ENCODE measurements at places on chromosomes 3 and 15.
A peak's percentile ranks its signal among the peaks of the same experiment; 100 is the strongest.

- DNase-seq, result no peak
Measured at GRCh38 chr15:69782809-69783208, 314.9 kb downstream of the TLE3 start.

GRCh38 chr3:17151598-17152373, 267.0 kb downstream of the PLCL2 start:
- peak; percentile 78 for DNase-seq

DNA sequence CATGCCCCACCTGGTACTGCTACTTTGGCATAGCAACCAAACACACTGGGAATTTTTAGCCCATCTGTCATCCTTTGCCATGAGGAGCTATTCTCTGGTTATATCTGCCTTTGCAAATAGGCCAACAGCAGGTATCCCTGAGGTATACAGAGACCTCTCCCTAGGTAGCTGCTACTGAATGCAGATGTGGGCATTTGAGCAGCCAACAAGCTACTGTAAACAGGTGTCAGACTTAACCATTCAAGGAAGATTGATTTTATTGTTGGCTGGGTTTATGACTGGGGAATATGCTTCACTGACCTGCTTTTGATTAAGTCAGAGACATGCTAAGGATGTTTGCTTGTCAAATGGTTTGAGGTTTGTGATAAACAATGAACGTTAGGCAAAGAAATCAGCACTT, 183.2 kb downstream of the OXSM start:
- no peak for DNase-seq

- no peak for DNase-seq
Measured at GRCh38 chr3:180402471-180403073, 199.4 kb upstream of the TTC14 start.

- DNase-seq, result no peak
Measured at GRCh38 chr3:43863966-43864933, 173.5 kb downstream of the ABHD5 start.

GRCh38 chr3:52670621-52671521, 14.8 kb downstream of the PBRM1 start:
- peak; percentile 36 for DNase-seq

DNA sequence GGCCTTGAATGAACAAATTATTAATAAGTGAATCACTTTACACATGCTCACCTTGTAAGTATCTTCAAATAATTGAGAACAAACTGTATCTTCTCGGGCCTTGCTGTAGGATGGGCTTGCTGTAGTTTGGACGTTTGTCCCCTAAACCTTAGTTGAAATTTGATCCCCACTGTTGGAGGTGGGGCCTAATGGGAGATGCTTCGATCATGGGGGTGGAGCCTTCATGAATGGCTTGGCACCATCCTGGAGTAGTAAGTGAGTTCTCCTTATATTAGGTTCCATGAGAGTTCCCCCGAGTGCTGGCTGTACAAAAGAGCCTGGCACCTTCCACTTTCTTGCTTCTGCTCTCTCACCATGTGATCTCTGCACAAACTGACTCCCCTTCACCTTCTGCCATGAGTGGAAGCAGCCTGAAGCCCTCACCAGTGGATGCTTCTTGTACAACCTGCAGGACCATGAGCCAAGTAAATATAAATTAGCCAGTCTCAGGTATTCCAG, 29.3 kb downstream of the PIGB start:
- no peak for DNase-seq

Data from CD4-positive, alpha-beta T cell treated with Interleukin-1 beta for 1 hour (primary cell).